ENCODE measurements at places on chromosomes 6 and 20.

GRCh38 chr6:79453558-79454042 lies 83.6 kb downstream of the LCA5 start:
- peak; percentile 41 for DNase-seq

GRCh38 chr6:166779381-166779780 lies 152.3 kb upstream of the RPS6KA2 start:
- DNase-seq: no peak

GRCh38 chr6:92369309-92369708 lies 1050.0 kb downstream of the EPHA7 start:
- DNase-seq: no peak

GRCh38 chr6:43491750-43492661 lies 14.6 kb downstream of the TJAP1 start:
- DNase-seq: peak; percentile 82

DNA sequence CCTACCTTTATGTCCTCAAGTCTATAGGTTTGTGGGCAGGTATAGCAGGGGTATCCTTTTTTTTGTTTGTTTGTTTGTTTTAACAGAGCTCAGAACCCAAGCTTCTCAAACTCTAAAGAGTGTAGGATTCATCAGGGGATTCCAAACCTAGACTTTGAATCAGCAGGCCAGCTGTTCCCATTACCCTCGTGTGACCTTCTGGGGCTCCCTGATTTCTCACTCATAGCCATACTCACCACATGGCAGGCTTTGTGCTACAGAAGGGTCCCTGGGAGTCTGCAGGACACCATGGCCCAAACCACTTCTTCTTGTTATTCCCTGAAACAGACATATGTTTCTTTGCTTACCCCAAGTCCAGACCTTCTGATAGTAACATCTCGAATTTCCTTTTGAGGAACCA lies 350.8 kb upstream of the TSHZ2 start:
- DNase-seq: no peak

GRCh38 chr6:109478841-109479624 lies 4.0 kb downstream of the ZBTB24 start:
- no peak for DNase-seq

GRCh38 chr6:97572943-97573342 lies 289.9 kb upstream of the MMS22L start:
- DNase-seq: no peak

GRCh38 chr20:56855708-56856107 lies 226.6 kb downstream of the TFAP2C start:
- DNase-seq: no peak

DNA sequence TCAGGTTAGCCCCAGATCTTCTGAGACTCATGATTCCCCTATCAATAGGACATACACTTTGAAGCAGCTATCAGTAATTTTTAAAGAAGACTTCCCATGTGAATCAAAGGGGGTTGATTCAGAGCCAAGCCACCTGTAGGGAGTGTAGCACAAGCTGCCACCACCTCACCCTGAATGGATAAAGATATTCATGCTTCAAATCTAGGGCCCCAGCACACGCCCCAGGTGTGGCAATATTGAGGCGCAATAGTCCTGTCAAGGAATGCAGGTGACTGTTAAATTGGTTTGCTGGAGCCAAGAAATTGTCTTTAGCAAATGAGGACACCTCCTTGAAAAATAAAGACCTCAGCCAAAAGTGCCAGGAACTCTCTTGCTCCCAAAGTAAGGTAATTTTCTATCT lies 404.4 kb downstream of the MAFB start:
- DNase-seq: no peak

GRCh38 chr20:33812152-33812849 lies 1.2 kb downstream of the CHMP4B start:
- DNase-seq: peak; percentile 95

- DNase-seq: no peak
Observed at GRCh38 chr6:168139121-168139520, 60.1 kb upstream of the FRMD1 start.

DNA sequence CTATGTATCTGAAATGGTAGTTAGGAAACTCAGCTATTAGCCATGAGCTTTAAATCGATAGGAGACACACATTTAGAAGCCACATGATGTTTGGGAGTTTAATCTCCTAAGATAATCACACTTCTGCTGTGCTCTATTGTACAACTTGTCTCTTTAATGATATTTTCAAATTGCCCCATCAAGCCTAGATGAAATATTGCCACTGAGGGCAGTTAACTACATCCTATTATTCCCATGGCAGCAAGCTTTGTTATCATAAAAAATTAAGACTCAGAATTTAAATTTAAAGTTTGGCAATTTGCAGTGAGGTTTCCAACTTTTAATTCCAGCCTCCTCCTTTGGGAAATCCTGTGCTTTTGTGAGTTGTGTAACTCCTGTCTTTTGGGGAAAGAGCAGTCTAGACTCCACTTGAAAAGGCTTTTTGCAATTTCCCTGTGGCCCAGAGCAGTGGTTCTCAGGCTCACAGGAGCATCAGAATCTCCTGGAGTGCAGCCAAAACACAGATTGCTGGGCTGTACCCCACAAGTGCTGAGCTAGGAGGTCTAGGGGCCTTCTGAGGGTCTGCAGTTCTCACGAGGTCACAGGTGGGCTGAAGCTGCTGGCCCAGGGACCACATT lies 792.4 kb downstream of the QKI start:
- DNase-seq: no peak

- DNase-seq: no peak
Observed at GRCh38 chr20:19482726-19483125, 270.3 kb downstream of the SLC24A3 start.

- no peak for DNase-seq
Observed at GRCh38 chr6:2178125-2178524, 67.3 kb downstream of the GMDS start.

- DNase-seq: no peak
Observed at GRCh38 chr6:71642120-71642519, 244.2 kb upstream of the RIMS1 start.

GRCh38 chr6:161836643-161837448 lies 563.0 kb upstream of the AGPAT4 start:
- no peak for DNase-seq

DNA sequence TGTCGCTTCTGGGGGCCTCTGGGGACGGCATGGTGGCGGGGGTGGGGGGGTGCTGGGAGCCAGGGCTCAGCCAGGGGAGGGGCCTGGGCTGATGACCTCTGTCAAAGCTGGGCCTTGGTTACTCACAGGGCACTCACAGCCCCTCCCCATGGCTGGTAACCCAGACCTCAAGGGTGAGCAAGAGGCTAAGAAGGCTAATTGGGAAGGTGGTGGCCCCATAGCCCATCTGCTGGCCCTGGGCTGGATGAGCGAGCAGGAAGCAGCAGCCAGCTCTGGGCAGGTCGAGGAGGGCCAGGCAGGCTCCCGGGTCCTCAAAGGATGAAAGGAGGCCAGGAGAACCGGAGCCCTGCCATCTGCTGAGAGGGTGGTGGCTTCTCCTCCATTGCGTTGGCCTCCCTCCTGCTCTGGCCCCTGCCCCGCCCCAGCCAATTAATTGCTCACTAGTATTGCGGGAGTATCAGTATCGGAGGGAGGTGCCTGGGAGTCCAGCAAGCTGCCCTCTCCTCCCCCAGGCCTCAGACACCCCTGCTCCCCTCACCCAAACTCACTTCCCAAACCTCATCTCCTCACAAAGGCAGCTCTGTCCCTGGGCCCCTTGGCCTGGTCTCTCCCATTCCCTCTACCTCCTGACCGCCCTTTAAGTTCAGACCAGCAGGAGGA lies 1.0 kb upstream of the CDSN start:
- DNase-seq: no peak

DNA sequence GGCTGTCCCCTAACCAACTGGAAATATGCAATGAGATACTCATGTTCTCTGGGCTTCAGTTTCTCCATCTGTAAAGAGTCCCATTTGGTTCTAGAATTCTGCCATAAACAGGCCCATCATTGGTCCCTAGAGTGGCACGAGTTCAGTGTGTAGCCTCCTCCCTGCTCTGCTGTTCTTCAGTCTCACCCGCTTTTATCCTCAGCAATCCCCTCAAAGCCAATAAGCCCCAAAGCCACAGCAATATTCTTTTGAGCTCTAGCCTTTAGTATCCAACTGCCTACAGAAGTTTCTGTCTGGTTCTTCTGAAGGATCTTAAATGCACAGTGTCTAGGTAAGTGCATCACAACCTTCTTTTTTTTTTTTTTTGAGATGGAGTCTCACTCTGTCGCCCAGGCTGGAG lies 9.8 kb upstream of the MRPS18A start:
- DNase-seq: no peak

DNA sequence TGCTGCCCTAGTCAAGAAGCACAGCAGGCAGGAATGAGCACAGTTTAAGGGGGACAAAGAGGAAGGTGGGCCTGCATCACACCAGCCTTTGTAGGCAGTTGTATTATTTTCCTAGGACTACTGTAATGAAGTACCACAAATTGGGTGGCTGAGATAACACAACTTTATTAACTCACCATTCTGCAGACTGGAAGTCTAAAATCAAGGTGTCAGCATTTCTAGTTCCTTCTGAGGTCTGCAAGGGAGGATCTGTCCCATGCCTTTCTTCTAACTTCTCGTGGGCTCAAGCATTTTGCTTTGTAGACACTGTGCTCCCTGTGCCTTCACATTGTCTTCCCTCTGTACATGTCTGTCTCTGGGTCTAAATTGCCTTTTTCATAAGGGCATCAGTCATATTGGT lies 488.5 kb upstream of the JARID2 start:
- DNase-seq: no peak

DNA sequence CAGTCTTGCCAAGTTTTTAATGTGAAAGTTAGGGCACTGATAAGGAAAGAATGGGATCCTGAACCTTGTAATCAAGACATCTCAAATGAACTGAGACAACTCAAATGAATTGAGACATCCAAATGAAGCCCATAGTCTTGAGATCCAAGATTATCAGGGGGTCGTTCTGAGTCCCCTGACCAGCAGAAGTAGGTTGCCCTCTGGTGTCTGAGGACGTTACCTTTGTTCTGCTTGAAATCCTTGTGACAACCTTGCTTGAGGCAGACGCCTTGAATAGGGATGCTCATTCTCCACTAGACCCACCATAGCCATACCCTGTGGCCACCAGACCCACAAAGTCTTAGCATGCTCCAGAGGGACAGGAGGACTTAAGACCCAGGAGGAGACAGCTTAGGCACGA lies 37.7 kb downstream of the ZBTB9 start:
- no peak for DNase-seq

DNA sequence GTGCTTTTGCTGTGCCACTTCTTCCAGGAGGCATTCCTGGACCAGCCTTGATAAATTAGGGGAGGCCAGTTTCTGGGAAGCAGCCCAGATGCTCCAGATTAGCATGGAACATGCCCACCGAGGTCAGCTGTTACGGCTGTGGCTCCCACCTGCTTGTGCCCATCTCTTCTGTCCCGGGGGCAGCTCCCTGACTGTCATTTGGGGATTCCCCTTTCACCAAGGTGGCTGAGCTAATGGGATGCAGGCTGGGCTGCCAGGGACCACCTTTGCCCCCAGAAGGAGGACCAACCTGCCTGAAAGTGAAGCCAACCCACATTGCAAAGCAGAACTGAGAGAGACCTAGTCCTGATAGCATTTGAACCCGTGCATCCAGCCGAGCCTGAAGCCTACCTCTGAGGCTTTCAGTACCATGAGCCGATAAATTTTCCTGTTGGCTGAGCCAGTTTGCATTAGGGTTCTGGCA lies 85.3 kb downstream of the PTPN1 start:
- DNase-seq: no peak

- DNase-seq: no peak
Observed at GRCh38 chr6:128719786-128720185, 163.2 kb upstream of the LAMA2 start.

GRCh38 chr20:59412875-59413284 lies 112.5 kb downstream of the EDN3 start:
- DNase-seq: no peak

DNA sequence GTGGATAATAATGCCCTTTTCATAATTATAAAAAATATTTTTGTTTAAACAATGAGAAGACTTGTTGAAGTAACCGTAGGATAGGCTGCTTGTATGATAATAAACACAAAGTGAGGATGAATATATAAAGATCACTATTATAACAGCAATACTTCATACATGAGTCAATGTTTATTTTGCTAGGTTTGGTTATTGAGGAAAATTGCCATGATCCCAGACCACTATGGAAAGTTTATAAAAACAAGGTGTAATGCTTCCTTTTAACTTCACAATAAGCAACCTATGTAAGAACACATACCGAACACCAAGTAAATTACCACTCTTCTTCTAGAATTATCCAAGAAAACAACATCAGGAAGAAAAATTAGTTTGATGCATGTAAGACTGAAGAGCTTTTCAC lies 495.3 kb upstream of the RNF217 start:
- DNase-seq: no peak

DNA sequence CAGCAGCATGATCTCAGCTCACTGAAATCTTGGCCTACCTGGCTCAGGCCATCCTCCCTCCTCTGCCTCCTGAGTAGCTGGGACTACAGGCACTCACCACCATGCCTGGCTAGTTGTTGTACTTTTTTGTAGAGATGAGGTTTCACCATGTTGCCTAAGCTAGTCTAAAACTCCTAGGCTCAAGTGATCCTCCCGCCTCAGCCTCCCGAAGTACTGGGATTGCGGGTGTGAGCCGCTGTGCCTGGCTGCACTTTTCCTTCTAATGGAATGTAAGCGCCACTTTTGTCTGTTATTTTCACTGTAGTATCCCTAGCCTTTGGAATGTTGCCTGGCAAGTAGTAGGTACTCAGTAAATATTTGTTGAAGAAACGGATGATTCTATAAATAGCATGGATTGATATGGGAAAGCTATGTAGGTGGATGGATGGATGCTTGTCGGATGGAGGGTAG lies 10.4 kb upstream of the TRIB3 start:
- no peak for DNase-seq

- no peak for DNase-seq
Observed at GRCh38 chr20:25230166-25230831, 17.6 kb upstream of the PYGB start.

DNA sequence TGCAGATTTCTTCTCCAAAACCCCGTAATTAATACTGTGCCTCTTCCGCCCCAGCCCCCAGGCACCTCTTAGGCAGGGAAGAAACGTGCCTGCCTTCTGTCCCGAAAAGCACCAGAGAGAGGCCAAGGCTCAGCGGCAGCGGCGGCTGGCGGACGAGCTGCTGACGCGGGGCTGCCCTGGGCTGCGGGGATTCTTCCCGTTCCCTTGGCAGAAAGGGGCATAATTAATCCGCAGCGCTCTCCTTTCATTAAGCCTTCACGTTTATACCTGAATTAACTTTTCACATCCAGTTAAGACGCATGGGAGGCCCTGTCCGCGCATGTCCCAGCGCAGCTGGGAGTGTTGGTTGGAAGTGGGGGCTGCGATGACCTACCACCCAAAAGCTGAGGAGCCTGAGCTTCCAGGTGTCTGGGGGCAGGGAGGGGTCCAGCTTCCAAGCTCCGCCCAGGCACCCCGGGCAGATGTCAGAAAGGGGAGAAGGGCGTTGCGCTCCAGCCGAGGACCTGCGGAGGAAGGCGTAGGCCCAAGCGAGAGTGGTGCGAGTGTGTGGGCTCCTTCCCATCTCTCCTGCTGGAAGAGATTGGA lies 167.4 kb upstream of the LRFN2 start:
- DNase-seq: no peak

DNA sequence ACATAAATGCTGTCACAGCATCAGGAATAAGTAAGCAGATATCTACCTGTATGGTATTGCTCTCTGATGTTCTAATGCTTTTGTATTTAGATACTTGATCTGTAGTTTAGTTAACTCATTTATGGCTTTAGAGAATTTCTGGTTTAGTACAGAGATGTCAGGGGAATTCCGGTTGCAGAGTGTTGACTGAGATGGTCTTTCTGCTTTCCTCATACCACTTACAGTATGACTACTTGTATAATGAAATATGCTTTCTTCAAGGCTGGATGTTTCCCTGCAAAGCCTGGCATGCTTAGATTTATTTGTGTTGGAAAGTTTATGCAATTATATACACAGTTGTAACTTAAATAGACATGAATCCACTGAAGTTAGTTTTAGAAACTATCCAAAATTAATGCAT lies 278.4 kb downstream of the CDH26 start:
- DNase-seq: no peak

- peak; percentile 12 for DNase-seq
Observed at GRCh38 chr20:34302312-34302722, 838 bp downstream of the AHCY start.
